ENCODE measurements at places on chromosomes 2 and 18. TPM values are rescaled to one million over a fixed set of nuclear protein-coding genes. Genes with fewer than 3 reads are reported as not detected.

DNA sequence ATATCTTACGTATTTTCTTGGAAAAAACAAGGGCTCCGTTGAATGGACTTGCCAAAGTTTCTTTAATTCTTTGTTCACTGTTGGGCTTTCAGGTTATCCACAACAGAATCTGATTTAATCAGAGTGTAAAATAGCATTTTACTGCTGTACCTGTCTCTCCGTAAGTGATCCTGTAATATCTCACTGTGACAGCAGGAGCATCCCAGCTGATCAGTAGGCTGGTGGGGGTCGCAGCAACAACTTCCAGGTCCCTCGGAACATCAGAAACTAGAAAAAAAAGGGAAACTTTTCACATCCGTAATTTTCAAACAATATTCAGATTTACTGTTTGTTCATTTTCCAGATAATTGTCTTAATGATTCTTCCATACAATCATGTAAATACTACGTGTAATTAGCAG is 51.2 kb downstream of the FN1 start:
- no peak for DNase-seq

GRCh38 chr2:229675569-229675968 is 38.8 kb downstream of the DNER start:
- DNase-seq: no peak

DNA sequence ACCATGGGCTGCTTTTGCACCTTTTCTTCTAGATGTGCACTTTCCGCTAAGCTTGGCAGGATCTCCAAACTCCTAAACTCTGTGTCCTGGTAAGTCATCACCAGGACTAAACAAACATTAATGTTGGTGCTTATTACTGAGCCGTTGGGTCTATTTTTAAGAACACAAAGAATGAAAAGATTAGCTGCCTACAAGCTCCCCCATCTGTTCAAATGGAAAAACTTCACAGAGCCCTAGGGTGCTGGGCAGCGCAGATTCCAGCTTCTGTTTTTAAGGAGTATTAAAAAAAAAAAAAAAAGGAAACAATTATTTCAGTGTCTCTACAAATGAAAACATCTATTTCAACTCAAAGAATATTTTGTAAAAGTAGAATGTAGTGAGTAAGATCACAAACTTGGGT is 97.8 kb upstream of the AQP4 start:
- DNase-seq: no peak

FOXI3 gene
- total RNA-seq: 0.47 TPM

- no peak for DNase-seq
These were observed 770 bp downstream of the LYPD6B start for GRCh38 chr2:149039213-149039724.

- no peak for DNase-seq
These were observed 227.8 kb downstream of the ZNF407 start for GRCh38 chr18:74825460-74825859.

GRCh38 chr18:23995180-23995579 is 19.4 kb upstream of the TTC39C start:
- DNase-seq: no peak

GRCh38 chr2:156322051-156322685 is 10.4 kb downstream of the NR4A2 start:
- DNase-seq: no peak

IL37 gene
- total RNA-seq: not detected

DNA sequence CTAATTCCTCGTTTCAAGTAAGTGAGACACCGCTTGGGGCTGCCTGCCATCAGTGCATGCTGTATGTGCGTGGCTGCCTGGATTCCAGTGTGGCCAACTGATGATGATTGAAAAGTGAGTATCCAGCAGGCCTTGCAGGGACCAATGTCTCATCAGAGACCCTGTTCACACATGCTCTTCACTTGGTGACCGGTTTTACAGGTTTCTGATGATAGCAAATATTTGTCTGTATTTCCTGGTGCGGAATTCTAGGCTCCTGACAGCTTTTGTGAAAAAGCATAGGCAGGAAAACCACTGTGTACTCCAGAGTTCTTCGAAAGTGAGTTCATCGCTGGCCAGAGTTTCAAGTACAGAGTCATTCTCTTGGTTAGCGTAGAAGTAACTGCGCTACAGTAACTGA is 13.8 kb upstream of the YWHAQ start:
- no peak for DNase-seq

GRCh38 chr2:159349674-159350299 is 63.3 kb upstream of the WDSUB1 start:
- DNase-seq: no peak

DNA sequence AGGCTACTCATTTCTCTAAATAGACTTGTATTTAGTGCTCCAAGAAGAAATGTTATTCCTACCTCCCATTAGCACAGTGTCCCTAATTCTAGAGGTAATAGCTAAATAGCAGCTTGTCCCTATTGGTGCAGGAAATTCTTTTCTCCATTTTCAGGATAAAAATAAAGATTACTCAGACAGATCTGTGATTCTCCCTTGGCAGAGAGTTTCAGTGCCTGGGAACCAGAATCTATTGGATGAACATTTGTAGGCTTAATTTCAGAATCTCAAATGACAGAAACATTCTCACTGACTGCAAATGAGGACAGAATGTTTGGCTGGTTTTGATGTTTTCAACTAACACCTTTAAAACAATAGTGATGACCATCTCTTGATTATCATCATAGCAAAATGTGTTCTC is 33.3 kb upstream of the LGALSL start:
- DNase-seq: no peak

CTAGE1 gene
- not detected for total RNA-seq

GRCh38 chr2:42809131-42809818 is 16.9 kb upstream of the HAAO start:
- no peak for DNase-seq

DNA sequence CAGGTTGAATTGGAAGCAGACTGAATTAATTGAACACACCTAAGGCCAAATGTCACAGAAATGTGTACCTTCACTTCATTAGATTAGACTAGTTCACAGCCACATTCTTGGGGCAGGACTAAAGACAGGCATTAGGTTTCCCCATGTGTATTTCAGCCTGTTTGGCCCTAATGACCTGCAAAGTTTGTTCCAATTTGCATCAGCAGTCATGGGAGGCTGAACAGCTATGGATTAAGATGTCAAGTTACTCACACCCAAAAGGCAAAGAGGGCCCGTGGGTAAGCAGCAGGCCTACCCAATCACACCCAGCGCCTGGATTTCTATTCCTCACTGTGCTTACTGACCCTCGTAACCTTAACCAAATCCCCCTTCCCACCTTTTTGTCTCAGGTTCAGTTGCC is 99.6 kb upstream of the RIOK3 start:
- DNase-seq: no peak

DNA sequence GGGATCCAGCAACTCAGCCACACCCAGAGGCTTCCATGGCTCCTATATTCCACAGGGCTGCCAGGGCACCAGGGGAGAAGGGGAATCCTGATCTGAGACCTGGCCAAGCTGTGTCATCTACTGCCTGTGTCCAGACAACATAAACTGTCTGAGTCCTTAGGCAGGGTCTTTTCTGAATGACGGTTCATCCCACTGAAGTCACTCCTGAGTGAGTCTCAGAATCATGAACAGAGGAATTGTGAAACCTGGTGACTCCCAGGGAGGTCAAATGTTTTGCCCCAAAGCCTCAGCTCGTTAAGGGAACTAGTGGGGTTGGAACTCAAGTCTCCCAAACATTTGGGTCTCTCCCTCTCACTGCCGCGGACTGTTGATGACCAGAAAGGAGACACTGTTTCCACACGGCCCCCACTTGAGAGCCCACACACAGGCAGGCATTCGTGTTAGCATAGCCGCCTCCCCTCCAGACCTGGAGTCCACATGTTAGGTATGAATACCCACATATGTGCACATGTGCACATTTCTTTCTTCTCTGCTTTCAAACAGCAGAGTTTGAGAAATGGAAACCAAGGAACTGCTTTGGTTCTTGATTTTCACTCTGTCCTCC is 125.0 kb upstream of the MSH6 start:
- DNase-seq: no peak

TNS1 gene
- total RNA-seq: 3.1 TPM

LHCGR gene
- 0.16 TPM for total RNA-seq

GRCh38 chr2:195639959-195640358 is 17.1 kb upstream of the SLC39A10 start:
- DNase-seq: no peak

- no peak for DNase-seq
These were observed 15.2 kb upstream of the ITSN2 start for GRCh38 chr2:24375349-24376087.

ATP5F1A gene
- total RNA-seq: 642 TPM

DNA sequence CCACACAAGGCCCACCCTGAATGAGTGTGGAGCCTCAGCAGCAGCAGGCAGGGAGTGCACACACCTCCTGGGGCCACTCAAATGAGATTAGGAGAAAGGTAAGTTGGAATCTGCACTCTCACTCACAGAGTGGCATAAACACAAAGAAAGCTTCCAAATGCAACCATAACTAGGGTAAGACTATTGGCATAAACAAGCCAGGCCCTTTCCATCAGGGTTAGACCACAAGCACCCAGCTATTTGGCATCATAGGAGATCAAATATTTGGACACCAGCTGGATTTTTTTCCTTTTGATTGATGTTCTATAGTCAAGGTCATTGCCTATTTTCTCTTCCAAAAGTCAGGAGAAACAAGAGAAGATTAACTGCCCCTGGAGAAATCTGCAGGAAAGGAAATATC is 471.5 kb downstream of the TXNL1 start:
- no peak for DNase-seq

- no peak for DNase-seq
These were observed 37.4 kb downstream of the MRPL44 start for GRCh38 chr2:223994562-223995162.

SGPP2 gene
- total RNA-seq: 1.2 TPM

DNA sequence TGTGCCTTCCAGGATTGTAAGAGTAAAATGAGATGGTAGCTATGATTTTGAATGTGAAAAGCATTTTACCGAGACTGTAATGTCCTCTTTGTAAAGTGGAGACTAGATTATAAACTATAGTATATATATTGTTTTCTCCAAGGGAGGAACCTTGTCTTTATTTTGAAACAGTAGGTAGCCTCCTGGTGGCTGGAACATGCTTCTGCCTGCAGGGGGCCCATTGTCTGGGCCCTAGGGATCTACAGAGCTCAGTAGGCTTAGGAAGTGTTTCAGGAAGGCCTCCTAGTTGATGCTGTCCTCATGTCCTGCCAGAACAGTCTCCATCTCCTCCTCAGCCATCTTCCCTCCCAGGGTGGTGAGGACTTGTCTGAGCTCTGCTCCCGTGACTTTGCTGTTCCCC is 3.0 kb downstream of the PIKFYVE start:
- no peak for DNase-seq

DSG4 gene
- not detected for total RNA-seq

- peak; percentile 25 for DNase-seq
These were observed 884.8 kb downstream of the EPHA4 start for GRCh38 chr2:220687231-220687843.

NPAS2 gene
- 7.2 TPM for total RNA-seq

DNA sequence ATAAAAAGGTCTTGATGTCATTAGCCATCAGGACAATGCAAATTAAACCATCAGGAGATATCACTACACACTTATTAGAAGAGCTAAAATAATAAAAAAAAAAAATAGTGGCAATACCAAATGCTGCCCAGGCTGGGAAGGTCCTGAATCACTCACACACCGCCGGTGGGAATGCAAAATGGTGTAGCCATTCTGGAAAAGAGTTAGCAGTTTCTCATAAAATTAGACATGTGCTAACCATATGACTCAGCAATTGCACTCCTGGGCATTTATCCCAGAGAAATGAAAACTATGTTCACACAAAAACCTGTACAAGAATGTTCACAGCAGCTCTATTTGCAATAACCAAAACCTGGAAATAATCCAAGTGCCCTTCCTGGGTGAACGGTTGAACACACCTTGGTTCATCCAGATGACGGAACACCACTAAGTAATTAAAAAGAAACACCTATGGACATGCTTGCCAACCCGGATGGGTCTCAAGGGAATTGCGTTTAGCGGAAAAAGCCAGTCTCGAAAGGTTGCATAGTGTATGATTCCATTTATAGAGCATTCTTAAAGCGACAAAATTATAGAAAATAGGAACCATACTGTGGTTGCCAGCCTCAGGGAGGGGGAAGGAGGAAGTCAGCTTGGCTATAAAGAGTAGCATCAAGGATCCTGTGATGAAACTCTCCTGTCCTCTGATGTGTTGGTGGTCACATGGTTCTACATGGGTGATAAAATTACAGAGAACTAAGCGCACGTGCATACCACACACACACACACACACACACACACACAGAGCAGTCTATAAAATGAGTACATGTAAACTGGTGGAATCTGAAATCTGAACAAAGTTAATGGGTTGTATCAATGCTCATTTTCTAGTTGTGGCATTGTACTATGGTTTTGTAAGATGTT is 4.6 kb downstream of the MBP start:
- DNase-seq: no peak

PDE11A gene
- 1.7 TPM for total RNA-seq

SPATA3 gene
- total RNA-seq: not detected

ERFE gene
- 1.6 TPM for total RNA-seq

DNA sequence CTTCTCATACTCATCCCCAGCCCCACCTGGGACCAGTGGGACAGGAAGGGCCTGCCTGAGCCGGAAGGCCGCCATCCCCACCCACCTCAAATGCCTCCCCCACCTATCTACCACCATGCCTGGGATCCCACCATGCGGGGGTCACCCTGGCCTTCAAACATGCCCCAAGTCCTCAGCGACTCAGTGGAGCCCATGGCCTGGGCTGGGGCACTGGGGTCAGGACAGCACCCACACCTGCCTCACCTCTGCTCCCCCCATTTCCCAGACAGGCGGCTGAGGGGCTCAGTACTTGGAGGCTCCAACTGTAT is 7.6 kb downstream of the INHBB start:
- DNase-seq: no peak

GRCh38 chr2:30936977-30937376 is 129.7 kb upstream of the CAPN13 start:
- DNase-seq: no peak

DNA sequence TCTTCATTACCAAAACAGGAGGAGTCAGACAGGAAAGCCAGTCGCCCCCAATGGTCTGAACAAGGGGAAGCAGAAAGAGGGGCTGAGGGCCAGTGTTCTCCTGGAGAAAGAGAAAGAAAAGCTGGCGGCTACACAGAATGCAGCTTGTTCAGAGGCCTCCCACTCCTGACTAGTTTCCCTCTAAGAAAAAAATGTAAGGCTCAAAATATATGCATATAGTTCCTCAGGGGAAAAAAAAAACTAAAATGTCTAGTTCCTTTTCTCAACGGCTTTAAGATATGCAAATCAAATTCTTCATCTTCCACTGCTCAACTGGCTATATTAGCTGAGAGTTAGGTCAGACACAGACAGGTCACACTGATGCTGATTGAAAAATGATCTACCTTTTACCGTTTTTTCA is 18.6 kb downstream of the MBOAT2 start:
- DNase-seq: no peak

DNA sequence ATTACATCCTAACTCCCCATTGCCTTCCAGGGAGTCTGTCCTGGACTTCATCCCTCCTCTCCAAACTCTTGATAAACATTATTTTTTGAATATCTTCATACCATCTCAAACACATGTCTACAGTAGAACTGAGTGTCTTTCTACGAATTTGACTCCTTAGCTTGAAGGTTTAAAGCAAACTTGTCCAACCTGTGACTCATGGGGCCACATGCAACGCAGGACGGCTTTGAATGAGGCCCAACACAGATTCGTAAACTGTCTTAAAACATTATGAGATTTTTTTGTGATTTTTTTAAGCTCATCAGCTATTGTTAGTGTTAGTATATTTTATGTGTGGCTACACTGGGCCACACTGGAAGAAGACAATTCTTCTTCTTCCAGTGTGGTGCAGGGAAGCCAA is 98.1 kb downstream of the PARD3B start:
- DNase-seq: no peak

MEIS1 gene
- total RNA-seq: 20.7 TPM

DSG1 gene
- 0.16 TPM for total RNA-seq
